ENCODE measurements at places on chromosomes 4 and X.

DNA sequence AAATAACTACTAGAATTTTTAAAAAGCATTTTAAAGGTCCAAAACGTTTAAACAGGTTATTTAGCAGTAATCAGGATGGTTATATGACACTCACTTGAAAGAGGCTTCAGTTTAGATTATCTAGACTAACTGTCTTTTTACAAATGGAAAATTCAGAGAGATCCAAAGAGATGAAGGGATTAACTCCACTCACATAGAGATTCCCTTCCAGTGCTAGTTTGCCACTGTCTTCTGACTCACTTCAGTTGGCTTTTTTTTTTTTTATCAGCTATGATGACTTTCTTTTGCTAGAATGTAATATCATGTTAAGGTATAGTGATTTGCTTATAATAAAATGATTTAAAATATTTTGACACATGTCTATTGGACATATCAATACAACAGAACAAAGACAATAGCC is 43.8 kb downstream of the GALNT7 start:
- no peak for DNase-seq

DNA sequence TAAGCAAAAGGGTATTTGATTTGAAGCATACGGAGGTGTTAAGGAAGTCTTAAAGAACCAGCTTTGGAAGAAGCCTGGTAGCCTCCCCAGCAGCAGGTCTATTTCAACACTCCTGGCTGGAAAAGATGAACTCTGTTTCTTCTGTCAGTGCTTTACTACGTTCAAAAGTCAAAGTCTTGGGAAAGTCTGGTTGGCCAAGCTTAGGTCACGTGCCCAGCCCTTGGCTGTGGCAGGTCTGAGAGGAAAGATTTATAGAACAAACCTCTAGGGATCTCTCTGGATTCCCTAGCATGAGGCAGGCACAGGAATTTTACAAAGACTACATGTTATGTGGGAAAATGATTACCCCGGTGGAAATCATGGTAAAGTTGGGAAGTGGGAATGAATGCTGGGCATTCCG is 8.6 kb upstream of the ARHGAP10 start:
- no peak for DNase-seq

DNA sequence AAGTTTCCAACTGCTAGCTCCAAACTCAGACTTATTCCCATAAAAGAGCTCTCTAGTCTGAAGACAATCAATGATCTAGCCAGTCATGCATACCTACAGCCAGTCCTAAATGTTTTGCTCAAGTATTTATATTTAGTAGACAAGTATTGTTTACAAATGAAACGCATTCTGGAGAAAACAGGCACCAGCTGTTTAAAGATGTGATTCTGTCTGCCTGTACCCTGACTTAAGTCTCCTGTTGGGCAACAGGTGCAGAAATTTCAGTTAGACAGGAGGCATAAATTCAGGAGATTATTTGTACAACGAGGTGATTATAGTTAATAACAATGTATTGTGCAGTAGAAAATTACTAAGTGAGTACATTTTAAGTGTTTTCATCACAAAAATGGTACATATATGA is 28.9 kb downstream of the LNX1 start:
- DNase-seq, result no peak

DNA sequence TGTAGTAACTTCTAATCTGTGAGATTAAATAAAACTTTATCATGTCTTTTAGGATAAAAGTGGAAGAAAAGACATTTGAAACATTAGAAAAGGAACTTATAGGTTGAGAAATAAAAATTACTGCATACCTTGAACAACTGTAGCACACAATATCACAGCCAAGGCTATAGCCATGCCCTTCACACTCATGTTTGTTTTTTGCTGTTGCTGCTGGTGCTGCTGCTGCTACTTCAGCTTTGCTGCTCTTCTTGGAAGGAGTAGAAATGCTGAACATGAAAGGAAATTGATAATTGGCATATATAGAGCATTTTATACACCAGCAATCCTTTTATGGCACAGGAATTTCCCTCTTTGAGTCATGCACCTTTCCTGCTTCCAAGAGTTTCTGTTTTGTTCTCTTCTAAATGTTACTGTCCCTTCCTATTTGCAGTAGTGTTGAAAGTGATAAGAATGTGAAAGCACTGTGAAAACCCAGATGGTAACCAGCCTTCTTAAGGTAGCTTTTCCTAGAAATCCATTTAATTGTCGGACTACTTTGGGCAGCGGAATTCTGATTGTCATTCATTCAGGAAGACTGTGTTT is at the start of gene CXCL11:
TSS of gene CXCL11 (minus strand) at position 272 of the 582 bp plus-strand sequence. CDS start at position 189, 83 bp downstream.
- no peak for DNase-seq

DNA sequence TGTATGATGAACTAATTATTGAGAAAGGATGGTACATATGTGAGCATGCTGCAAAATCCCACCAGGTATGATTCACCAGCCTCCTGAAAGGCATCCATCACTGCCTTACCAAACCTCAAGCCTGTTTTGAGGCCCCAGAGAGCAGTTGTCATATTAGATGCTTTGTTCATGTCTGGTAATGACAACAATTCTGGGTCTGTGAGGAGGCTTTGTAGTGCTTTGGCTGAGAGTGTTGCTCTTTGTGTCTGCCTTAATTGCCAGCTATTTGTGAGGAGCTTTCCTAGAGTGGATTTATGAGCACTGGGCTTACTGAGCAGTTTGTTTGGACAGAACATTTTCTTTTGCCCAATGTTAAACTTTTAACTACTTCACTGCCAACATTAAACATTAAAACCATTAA is 69.2 kb downstream of the HEPH start:
- no peak for DNase-seq

GRCh38 chr4:153816542-153816941 is 27.7 kb upstream of the SFRP2 start:
- no peak for DNase-seq

- DNase-seq, result no peak
These were observed 39.6 kb upstream of the SRPX start for GRCh38 chrX:38260231-38260630.

DNA sequence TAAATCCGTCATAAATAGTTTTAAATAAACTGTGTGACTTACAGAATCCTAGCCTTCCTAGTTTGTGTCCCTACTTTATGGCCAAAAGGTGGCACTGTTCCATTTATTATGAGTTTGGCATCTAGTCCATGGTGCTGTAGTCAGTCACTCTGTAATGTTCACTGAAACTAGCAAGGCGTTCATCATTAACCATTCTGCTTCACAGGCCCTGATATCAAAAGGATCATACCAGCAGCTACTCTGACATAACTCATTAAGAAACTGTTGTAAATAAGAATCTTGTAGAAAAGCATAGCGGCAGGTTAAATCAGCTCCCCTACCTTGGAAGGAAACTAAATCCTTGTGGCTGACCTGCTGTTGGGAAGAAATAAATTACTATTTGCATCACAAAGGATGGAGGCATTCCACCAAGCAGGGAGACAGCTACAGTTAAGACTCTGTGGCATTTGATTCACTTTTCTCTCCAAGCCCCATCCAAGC is 919.6 kb upstream of the DIAPH2 start:
- DNase-seq, result no peak

DNA sequence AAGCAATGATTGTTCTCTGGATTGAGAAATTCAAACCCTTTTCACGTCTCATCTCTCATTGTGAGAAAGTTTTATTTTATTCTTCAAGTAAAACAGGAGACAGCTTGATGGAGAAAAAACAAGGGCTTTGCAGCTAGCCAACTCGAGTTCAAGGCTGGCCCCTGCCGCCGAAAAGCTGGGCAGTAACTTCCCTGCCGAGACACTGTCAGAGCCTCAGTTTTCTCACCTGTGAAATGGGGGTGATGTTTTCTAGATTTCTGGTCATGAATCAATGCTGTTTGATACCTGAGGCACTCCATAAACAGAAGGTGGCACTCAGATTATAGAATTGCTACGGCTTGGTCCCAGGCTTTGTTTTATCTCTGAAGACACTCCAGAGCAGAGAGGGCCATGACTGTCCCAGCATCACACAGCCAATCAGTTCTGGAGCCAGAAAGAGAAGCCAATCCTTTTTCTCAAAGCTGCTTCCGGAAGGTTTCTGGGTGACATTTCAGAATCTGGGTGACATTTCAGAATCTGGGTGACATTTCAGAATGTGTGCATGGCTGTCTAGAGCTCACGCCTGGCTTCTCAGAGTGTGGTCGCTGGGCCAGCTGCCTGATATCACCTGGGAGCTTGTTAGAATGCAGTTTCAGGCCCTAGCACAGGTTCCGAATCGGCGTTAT is 33.2 kb downstream of the HMX1 start:
- no peak for DNase-seq

DNA sequence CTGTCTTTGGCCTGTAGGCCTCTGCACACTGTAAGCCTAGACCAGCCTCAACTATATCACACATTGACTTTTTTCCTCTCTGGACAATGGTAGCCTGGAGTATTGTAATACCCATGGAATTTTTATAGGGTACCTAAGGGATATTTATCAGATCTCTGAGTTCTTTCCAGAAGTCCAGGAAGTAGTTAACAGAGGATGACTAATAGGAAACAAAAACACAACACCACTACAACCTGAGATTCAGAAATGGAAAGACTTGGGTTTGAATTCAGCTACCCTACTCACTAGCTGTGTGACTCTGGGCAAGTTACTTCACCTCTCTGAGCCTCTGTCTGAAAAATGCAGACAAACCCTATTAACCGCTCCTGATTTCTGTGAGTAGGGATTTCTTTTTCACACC is 7.7 kb upstream of the STX18 start:
- no peak for DNase-seq

- DNase-seq, result no peak
These were observed 51.2 kb downstream of the TBL1X start for GRCh38 chrX:9515973-9516538.

GRCh38 chrX:18017411-18017810 is 156.3 kb upstream of the RAI2 start:
- no peak for DNase-seq

- DNase-seq, result no peak
These were observed 14.1 kb downstream of the PAPSS1 start for GRCh38 chr4:107705742-107706556.
